Activated CD4-positive, alpha-beta T cell treated with anti-CD3 and anti-CD28 coated beads, Interleukin-2, amount 10 ng/mL, durations not matched to agents 24 days and 14 days (primary cell): ENCODE measurements at places on chromosomes 6 and 20. TPM values are rescaled to one million over a fixed set of nuclear protein-coding genes. Genes with fewer than 3 reads are reported as not detected.

PCSK2 gene
- total RNA-seq: not detected in 2 replicates

AHI1 gene
- total RNA-seq: 155 and 160 TPM in 2 replicates

MYB gene
- 44.1 and 44.2 TPM in 2 replicates for total RNA-seq

ENPP5 gene
- total RNA-seq: not detected in 2 replicates

MATN4 gene
- total RNA-seq: 1.2 and 1.5 TPM in 2 replicates

RNF144B gene
- total RNA-seq: 0.19 and 0.40 TPM in 2 replicates

SLC4A11 gene
- 1.9 and 2.4 TPM in 2 replicates for total RNA-seq

CALHM6 gene
- total RNA-seq: 24.8 and 30.7 TPM in 2 replicates

C6orf132 gene
- total RNA-seq: 0.21 and 0.40 TPM in 2 replicates

GNRH2 gene
- total RNA-seq: 1.7 and 2.7 TPM in 2 replicates

PRR18 gene
- not detected in 2 replicates for total RNA-seq

TMEM170B gene
- total RNA-seq: 0.72 and 0.73 TPM in 2 replicates

COL9A3 gene
- total RNA-seq: 0.47 TPM in 1 of 2 replicates, not detected in the other

IL17A gene
- total RNA-seq: not detected in 2 replicates

PDE7B gene
- 15.4 and 16.0 TPM in 2 replicates for total RNA-seq

LY6G6D gene
- total RNA-seq: not detected in 2 replicates

SAMD5 gene
- 0.05 and 0.07 TPM in 2 replicates for total RNA-seq

HLA-DOA gene
- total RNA-seq: 0.21 and 0.38 TPM in 2 replicates

TREM2 gene
- not detected in 2 replicates for total RNA-seq

WFDC5 gene
- not detected in 2 replicates for total RNA-seq
